ENCODE measurements at places on chromosomes 4 and X.

DNA sequence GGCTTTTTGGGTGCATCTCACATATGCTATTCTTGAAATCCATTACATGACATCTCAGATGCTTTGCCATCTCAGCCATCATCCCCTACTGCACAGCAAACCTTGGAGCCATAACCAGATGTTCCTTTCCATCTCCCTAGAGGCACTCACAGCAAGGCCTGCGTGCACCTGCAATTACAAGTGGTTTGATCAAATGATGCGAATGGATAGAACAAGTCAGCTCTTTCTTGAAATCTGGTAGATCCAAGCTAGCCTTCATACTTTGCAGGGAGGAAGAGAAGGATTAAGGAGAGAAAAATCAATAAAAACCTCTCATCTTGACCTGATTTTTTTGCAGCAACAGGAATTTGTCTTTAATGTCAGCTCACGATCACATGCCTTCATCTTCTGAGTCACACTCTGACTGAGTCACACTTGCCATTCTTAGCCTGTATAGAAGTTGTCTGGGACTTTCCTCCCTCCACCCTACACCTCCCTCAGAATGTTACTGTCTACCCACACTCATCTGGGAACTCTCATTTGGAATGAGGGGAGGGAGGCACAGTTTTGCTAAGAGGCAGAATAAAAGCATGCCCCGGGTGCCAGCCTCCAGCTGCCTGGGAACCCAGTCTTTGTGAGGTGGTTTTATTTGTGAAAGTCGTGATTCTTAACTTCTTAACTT, 11.9 kb upstream of the TRIML1 start:
- DNase-seq, result no peak

GRCh38 chrX:53682885-53683555, 3.5 kb downstream of the HUWE1 start:
- DNase-seq, result no peak

DNA sequence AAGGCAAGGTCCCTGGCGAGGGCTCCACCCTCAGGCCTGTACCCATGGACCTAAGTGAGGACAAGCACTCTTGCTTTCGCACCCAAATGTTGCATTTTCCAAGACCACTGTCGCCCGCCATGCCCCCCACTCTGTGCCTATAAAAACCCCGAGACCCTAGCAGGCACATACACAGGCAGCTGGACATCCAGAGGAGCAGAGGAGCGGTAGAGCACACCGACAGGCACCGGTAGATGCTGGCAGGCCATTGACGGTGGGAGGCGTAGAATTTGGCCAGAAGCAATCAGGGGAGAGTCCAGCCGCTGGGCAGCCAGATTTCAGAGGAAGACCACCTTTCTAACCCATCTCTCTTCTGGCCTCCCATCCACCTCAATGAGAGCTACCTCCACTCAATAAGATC, 715.2 kb upstream of the AADAT start:
- DNase-seq, result no peak

DNA sequence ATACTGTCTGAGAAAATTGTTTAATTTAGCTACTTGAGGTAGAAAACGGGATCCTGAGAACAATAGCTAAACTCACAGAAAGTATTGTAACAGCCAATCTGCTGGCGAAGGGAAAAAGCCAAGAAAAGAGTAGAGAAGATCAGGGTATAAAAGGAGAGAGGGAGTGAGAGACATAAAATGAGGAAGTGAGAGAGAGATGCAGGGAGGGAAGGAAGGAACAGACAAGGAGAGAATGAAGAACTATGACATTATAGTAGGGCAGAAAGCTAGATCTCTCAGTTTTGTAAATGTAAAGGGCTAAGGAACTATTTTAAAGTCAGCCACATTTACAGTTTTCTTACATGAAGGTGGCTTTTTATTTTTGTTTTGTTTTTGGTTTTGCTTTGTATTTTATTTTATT, 1.6 kb upstream of the GIMD1 start:
- DNase-seq, result no peak

DNA sequence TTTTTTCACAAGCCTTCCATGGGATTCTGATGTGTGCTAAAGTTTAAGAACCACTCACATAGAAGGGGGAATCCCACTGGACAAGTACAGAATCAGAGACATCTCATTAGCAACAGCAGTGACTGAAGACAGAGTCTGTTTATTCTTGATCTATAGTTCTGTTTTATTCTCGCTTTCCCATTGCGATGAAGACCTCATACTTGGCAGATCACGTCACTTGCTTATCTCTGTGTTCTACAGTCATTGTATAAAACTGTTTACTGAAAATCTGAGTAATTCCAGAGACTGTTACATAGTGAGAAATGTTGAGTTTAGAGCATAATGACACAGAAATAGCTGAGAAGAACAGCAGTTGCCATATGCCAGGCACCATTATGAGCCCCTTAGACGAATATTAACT, 185.5 kb downstream of the PTTG2 start:
- DNase-seq, result no peak

GRCh38 chr4:6058531-6059374, 40.5 kb upstream of the C4orf50 start:
- DNase-seq, result no peak

GRCh38 chr4:139852612-139853269, 187.1 kb downstream of the MGST2 start:
- DNase-seq, result no peak

- no peak for DNase-seq
Observed at GRCh38 chrX:154046031-154046781, 26.5 kb upstream of the IRAK1 start.

Measured in B cell (primary cell).